ENCODE measurements at places on chromosomes 3 and 15.

DNA sequence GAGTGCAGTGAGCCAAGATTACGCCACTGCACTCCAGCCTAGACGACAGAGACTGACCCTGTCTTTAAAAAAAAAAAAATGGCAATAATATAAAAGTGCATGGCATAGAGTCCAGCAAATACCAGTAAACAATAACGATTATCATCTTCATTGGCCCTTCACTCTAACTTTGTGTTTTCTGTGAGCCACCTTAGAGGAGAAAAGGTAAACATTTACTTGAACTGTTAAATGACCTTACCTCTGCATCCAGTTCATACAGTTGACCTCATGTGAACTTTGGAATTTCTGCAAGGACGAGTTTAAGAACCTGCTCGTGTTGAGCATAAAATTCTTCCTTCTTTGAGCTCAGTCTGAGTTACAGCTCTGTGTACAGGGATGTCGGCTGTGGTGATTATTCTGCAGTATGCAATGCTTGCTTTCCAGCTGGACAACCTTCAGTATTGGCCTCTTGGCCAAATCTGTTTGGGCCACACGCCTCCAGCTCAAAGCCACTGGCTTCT is 56.6 kb downstream of the RLBP1 start:
- no peak for DNase-seq

GRCh38 chr3:131388490-131388799 is 6.9 kb downstream of the NUDT16 start:
- DNase-seq: no peak

- DNase-seq: peak; percentile 38
These were observed 6.4 kb upstream of the TBC1D2B start for GRCh38 chr15:78083687-78084448.

GRCh38 chr3:170974872-170975271 is 51.6 kb downstream of the SLC2A2 start:
- no peak for DNase-seq

GRCh38 chr3:177881351-177881750 is 654.9 kb upstream of the KCNMB2 start:
- no peak for DNase-seq

DNA sequence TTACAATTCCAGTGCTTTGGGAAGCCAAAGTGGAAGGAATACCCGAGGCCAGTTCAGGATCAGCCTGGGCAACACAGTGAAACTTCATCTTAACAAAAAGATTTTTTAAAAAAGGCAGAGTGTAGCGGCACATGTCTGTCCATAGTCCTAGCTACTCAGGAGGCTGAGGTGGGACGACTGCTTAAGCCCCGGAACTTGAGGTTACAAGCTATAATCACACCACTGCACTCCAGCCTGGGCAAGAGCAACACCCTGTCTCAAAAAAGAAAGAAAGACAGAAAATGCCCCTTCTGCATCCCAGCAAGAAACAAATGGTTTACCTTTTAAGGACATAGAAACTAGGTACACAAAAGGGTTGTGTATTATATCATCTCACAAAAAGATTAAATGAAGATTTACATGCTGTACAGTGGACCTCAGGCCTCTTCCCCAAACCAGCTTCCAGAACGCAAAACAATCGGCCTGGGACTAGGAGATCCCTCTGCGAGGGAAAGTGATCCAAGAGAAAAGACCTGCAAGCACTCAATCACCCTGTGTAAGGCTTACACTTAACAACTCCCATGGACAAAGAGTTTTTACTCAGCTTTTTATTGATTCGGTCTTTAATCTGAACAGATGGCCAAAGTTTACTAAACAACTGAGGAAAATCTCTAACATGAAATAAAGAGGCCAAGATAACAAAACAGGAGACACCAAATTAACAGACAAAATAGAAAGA is 21.2 kb downstream of the TFDP2 start:
- DNase-seq: no peak

DNA sequence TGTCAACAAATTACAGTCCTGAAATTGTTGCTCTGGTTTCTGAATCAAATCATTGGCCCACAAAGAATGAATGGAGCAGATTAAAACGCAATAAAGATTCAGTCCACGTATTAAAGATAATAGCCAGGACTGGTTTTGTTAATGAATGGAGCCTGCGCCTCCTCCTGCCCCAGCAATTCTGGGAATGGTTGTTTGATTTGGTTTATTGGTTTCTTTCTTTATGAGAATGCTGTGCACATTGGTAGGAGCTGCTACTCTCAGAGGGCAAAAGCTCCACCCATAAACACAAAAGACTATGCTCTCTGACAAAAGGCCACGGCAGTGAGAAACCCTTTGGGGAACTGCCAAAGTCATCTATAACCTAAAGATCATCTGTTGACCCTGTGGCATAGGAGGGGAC is 261.1 kb downstream of the ABHD5 start:
- no peak for DNase-seq

GRCh38 chr3:116233711-116234357 is 211.5 kb downstream of the LSAMP start:
- no peak for DNase-seq

DNA sequence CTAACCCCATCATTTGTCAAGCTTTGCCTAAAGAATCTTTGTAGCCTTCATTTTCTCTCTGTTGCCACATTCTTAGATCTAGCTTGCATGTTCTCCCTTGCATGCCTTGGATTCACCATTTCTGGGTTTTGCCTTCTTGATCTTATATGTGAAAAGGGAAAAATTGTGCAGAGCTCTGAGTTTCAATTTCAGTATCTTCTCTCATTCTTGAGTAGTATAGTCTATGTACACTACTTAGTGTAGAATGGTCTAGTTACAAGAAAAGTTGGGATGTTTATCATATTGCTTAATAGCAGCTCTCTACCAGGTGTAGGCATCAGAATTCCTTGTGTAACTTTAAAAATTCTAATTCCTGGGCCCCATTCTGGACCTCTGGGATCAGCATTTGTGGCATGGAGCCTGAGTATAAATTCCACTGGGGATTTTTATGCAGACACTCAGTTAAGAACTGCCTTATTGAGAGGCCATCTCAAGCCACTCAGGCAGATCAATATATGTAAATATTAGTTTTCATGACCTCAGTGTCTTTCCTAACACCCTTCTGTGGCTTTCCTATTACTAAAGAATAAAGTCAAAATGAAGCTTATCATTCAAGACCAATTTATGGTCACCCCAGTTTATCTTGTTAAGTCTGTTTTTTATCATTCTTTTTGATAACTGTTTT is 23.4 kb downstream of the GTF2E1 start:
- DNase-seq: no peak

- DNase-seq: no peak
These were observed 2.9 kb upstream of the CCR5 start for GRCh38 chr3:46367811-46368210.

- DNase-seq: no peak
These were observed 205.7 kb downstream of the OSBPL10 start for GRCh38 chr3:31775383-31775782.

GRCh38 chr3:161957467-161957866 is 460.9 kb downstream of the OTOL1 start:
- no peak for DNase-seq

GRCh38 chr3:65925254-65925954 is 113.3 kb downstream of the MAGI1 start:
- no peak for DNase-seq

DNA sequence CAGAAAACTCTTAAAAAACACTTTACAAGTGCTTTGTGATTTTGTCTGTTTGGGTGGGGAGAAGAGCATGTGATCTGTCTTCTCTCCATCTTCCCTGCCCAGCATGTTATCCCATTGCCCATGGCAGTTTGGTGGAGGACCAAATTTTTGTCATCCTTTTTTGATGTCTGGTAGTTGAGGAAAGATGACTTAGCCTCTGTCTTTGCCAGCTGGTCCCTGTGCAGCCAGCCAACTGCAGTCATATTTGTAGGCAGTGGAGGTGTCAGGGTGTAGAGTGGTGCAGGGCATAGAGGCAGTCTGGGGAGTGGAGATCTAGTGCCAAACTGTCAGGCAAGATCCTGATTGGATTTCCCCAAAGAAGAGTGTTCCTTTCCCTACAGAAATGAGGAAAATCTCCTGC is 40.7 kb downstream of the GASK1A start:
- DNase-seq: no peak

- DNase-seq: no peak
These were observed 59.5 kb downstream of the SCN11A start for GRCh38 chr3:38992117-38992760.

DNA sequence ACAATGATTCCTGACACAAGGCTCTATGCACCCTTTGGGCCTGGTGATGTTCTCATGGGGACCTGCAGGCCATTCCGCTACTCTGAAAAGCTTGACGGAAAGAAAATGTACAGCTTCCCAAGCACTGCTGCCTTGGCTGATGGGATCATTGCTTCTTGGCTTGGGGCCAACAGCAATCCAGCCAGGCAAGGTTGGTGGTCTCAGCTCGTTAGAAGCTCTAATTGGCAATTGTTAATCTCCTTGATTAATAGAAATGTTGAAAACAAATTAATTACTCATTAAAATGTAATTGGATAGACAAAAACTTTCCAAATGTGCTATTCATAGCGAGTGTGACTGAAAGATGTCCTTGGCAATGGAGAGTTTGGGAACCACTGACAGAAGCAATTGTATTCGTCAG is 16.3 kb upstream of the MYZAP start:
- DNase-seq: no peak

DNA sequence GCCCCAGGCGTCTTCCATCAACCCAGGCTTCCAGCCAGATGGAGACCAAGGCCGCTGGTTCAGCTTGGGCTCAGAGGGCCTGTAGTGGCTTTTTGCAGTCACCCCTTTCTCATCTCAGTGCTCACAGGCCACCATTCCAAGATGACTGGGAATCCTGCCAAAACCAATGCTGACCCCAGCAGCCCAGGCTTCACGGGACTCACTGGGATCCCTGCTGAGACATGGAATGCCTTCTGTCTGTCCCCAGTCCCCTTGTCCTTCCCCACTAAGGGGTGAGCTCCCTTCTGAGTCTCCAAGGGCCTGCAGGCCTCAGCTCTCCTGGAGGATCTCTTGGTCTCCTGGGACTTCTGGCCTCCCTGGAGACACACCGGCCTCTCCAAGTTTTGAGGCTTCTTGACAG is 77.4 kb upstream of the SEC13 start:
- no peak for DNase-seq

DNA sequence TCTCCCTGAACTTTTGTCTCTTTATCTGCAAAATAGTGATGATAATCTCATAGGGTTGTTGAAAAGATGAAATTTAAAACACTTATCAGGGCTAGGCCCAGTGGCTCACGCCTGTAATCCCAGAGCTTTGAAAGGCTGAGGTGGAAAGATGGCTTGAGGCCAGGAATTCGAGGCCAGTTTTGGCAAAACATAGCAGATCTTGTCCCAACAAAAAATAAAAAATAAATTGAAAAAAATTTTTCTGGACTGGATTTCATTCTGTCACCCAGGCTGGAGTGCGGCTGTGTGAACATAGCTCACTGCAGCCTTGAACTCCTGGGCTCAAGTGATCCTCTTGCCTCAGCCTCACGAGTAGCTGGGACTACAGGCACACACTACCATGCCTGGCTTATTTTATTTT is 29.6 kb downstream of the LMLN start:
- DNase-seq: no peak

- peak; percentile 20 for DNase-seq
These were observed 166.6 kb downstream of the TLE3 start for GRCh38 chr15:69931156-69931555.

GRCh38 chr3:11375333-11376088 is 103.3 kb downstream of the ATG7 start:
- no peak for DNase-seq

GRCh38 chr3:63877737-63878393 is 14.2 kb downstream of the ATXN7 start:
- DNase-seq: no peak

DNA sequence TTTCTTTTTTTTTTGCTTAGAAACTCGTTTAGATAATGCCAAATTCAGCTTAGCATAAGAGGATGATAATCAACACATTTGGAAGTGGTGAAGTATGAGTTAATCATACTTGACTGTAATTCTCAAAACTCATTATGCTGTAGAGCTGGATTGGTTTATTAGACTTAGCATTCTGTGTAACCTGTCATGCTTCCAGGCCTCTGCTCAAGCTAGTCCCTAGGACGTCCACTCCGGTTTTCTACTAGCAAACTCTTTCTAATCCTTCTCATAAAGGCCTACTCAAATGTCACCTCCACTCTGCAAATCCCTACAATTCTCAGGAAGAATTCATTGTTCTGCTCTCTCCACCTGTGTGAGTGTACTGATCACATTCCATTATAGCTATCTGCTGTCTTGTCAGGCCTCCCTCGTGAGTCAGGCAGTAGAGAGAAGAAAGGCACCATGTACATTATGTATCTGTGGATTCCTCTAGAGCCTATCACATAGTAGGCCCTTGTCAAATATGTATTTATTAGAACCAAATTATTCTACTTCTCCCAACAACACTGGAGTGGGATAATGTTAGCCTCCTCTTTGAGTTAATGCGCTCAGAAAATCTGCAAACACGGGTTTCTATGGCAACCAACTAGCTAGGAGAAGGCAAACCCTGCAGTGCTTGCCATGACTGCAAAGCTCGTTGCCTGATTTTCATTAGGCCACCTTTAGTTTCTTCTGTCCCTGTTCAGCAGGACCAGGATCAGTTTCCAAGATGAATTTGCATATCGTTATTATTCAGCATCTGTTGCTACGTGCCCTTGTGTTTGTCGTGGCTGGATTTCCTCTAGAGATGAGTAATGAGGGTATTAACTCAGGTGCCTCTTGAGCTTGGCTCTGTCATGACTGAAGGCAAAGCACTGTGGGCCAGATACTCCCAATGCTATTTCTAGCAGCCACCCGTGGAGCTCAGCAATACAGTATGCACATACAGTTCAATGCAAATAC is 30.7 kb downstream of the ATP13A5 start:
- no peak for DNase-seq

GRCh38 chr15:71333839-71334238 is 218.6 kb downstream of the THSD4 start:
- no peak for DNase-seq

- no peak for DNase-seq
These were observed 81.3 kb upstream of the ZBED2 start for GRCh38 chr3:111676211-111677006.

DNA sequence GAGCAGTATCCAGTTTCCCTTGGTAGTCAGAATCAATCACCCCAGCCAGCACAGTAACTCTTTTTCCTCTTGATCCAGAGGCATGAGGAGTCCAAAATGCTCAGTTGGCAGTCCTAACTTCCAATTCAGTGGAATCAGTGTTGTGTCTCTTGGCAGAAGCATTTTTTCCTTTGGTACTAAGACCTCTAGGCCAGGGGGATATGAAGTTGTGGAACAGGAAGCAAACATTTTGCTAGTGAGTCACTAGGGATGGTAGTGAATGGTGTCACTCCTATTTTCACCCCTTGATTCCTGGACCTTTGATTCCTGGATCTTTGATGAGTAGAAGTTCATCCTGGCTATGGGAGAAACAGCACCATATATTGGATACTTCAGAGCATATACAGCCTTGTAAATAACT is 70.5 kb upstream of the ALDH1A3 start:
- DNase-seq: no peak
